Dermis microvascular lymphatic vessel endothelial cell (primary cell): ENCODE measurements at places on chromosomes 1 and 21. TPM values are rescaled to one million over a fixed set of nuclear protein-coding genes. Genes with fewer than 3 reads are reported as not detected.

Gene IL24
- total RNA-seq, result not detected in 2 replicates

Gene CNR2
- not detected in 2 replicates for total RNA-seq

Gene CR1L
- total RNA-seq, result not detected in 2 replicates

Gene SGIP1
- total RNA-seq, result 20.3 and 45.4 TPM in 2 replicates

Gene TEKT2
- 0.25 and 0.26 TPM in 2 replicates for total RNA-seq

Gene SF3B4
- 8.7 and 12.5 TPM in 2 replicates for total RNA-seq
